Ascending aorta (tissue), 2 donors: ENCODE measurements at places on chromosomes 4 and X.

DNA sequence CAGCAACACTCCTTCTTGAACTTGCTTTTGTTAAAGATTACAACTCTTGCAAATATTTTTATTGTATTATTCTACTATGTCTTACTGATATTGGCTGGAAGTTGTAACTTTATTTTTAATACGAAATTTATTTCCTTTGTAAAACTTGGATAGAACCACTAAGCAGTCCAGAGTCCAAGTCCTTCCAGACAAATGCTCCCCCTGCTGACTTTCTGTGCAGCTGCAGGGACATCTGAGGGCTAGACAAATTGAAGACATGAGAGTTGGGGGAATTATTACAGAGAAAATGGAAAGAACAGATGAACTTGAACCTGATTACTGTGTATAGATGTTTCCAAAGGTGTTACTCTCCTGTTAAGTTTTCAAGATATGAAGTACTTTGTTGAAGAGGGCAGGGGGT is 238.8 kb downstream of the GRIA3 start:
- no peak for DNase-seq

DNA sequence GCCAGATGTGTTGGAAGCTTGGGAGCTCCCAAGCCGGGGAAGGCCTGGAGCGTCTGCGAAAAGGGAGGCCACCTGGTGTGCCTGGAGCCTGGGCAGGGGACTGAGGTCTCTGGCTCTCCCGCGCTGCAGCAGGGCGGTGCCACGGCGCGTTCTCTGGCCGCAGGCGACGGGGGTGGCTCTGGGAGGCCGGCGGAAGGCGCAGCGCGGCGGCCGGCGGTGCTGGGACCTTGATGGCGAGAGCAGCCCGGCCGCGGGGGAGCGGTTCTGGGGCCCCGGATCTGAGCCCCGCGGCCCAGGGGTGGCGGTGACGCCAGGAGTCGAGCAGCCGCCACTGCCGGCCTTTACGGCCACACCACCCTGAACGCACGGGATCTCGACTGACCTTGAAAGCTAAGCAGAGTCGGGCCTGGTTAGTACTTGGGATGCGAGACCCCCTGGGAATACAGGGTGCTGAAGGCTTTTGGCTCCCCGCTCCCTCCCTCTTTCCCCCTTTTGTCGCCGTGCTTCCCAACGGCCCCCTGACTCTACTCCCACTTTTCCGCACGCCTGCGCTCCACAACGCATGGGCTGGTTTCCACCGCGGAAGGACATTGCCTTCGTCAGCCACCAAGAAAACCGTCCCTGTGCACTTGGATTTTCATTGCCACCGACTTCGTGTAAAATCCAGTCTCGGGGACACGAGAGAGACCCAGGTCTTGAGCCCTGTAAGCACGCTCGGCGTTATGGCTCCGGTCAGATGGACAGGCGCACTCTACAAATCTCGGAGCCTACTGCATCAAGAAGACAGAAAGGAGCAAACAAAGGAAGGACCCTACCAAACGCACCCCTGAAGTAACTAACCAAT is 9.5 kb downstream of the FRG2 start:
- no peak for DNase-seq

DNA sequence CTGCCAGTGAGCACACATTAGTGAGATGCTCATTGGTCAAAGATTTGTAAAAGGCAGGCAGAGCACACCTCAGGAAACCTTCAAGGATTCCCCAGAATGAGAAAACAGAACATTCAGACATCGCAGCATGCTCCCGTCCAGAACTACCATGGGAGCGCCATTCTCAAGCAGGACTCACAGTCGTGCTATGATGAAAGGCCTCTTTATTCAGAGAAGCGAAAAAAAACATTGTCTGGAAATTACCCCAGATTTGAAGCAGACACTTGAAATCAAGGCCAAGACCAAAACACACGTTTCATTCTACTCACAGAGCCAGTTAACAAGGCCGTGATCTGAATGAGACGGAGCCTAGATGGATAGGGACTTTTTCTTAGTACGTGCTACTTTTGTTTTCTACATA is 961.8 kb upstream of the TENM3 start:
- DNase-seq = no peak

GRCh38 chr4:58962424-58962823 is 1852.2 kb upstream of the IGFBP7 start:
- no peak for DNase-seq

- DNase-seq = no peak
Measured at GRCh38 chr4:185472103-185472542, 590 bp upstream of the CCDC110 start.

DNA sequence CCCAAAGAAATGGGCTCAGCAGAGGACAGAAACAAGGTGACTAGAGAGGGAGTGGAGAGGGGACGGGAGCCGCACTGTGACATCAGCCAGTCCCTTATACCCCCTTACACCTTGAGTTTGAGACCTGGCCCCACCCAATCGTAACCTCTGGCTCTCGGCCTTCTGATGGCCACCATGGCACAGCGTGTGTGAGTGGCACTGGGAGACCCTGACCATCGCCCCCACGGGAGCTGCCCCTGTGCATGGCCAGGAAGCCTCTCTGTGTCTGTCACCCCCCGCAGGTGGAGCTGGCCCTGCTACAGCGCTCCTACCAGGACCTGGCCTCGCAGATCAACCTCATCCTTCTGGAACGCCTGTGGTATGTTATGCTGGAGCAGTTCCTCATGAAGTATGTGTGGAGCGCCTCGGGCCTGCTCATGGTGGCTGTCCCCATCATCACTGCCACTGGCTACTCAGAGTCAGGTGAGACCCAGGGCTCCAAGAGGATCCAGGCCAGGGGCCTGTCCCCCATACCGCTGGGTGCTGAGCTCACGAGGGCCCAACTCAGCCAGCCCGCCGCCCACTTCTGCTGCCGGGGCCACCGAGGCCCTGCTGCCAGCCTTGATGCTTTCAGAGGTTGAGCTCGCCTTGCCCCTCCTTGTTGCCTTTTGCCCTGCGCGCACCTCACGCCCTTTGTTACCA is 4.4 kb downstream of the ABCD1 start:
- no peak for DNase-seq

DNA sequence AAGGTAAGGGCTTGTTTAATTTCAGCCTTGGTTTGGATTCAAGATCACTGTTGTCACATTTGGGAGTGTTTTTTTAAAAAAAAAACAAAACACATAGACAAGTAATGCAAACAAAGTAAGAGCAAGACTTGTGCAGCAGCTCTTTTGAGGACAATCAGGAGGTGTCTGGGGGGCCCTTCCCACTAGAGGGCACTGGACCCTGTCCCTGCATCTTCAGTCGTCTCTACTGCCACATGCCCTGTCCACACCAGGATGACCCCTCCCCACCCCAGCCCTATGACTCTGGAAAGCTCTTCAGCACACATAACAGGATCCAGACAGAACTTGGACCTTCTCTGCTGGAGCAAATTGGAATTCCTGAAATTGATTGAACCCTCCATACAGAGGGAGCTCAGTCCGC is 71.0 kb downstream of the USP46 start:
- no peak for DNase-seq

DNA sequence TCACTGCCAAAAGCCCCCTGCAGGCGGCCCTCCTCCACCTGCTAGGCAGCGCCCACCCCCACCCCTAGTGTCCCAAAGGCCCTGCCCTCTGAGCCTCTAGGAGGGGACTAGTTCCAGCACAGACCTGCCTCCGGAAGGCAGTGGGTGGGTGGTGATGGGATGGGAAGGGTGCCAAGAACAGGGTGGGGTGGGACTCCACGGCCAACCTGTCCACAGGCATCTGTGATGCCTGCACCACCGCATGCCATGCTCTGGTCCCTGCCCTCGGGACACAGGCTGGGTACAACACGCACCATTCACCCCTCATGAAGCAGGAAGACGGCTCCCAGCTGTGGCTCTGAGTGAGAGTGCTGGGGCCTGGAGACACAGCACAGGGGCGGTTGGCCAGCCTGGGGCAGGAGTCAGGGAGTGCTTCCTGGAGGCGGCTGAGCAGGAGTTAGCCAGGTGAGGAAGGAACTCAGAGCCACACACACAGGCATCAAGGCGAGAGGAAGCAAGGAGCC is 243.1 kb upstream of the PSAPL1 start:
- DNase-seq = no peak

DNA sequence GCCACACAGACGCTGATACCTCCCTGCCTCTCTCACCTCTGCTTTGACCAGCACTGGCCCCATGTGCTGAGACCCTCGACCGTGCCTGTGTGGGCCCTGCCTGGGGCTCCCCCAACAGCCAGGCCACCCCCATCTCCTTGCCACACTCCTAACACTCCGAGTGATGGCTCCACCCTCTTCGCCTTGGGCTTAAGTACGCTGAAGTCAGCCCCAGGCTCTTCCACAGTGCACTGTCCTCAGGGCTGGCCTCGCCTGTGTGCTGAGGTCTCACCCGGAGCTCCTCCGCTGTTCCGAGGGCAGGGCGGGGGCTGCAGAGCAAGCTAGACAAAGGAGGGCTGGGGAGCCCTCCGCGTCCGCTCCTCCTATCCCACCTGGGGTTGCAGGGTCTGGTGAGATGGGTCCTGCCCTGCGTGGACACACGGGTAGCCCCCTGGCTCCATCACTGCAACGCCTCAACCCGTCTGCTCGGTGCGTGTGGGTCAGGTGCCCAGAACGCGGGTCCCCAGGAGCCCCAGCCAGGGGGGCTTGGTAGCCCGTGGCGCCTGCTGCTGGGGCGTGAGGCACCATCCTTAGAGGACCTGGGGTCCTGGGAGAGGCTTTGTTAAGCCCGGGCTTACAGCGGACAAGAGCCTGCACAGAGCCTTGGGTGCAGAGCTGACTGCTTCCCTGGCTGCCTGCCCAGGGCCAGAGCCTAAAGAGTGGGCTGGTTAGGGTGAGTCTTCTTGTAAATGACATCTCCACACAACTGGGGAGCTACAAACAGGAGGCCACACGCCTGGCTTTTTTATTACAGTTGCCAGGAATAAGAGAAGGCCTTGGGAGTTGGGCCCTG is 42.6 kb upstream of the NKX1-1 start:
- DNase-seq = no peak

- no peak for DNase-seq
Measured at GRCh38 chr4:137614491-137614890, 82.2 kb upstream of the PCDH18 start.

GRCh38 chr4:88097781-88098180 is 60.7 kb downstream of the ABCG2 start:
- DNase-seq = no peak

DNA sequence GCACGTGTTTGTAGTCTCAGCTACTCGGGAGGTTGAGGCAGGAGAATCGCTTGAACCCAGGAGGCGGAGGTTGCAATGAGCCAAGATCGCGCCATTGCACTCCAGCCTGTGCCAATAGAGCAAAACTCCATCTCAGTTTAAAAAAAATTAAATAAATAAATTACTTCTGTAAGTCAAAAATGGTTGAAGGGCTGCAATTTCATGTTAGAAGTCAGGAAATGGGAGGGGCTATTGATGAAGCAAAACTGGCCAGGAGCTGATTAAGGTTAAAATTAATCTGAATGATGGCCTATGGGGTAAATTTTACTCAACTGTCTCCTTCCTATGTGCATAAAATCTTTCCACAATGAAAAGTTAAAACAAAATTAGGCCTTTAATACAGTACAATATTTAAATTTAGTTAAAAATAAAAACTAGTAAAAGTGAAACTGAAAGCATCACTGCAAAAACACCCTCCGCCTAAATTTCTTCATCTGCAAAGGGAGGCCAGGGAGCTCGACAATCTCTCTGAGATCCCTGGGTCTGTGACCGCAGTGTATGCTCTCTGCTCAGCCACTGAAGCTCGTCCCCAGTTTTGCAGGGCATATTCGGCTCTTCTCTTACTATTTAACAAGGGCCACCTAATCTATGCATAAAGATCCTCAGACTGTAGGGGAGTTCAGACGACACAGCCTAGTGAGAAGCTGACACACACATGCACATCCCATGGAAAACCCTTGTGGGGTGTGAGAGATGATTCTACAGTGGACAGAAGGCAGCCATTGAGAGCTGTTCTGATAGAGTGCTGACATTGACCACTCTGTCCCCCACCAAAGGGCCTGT is 57.2 kb downstream of the IRF2 start:
- no peak for DNase-seq

DNA sequence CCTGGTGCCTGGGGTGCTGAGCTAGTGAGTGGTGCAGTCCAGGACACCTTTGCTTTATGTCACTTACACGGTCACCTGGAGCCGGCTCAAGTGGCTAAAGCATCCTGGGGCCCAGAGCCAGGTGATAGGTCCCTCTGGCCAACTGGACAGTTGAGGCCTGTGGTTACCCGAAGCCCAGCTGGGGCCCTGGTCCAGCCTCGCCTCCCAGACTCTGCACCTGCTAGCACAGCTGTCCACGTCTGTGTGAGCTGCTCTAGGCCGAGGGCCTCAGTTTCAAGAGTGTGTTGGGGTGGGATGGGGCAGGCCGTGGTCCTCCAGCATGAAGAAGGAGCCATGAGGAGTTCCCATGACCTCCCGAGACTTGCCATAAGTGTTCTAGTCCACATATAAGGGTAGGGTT is 7.7 kb upstream of the ADD1 start:
- DNase-seq = no peak

- DNase-seq = no peak
Measured at GRCh38 chr4:81611221-81611620, 139.5 kb upstream of the RASGEF1B start.

- DNase-seq = no peak
Measured at GRCh38 chrX:15973299-15973698, 118.7 kb upstream of the AP1S2 start.

GRCh38 chrX:29824176-29824906 is 391.0 kb upstream of the MAGEB2 start:
- DNase-seq = no peak

- no peak for DNase-seq
Measured at GRCh38 chrX:128676651-128677050, 624.4 kb upstream of the ACTRT1 start.

- no peak for DNase-seq
Measured at GRCh38 chr4:13526658-13527057, 17.6 kb downstream of the NKX3-2 start.

GRCh38 chrX:125131164-125131563 is 188.5 kb upstream of the TEX13C start:
- no peak for DNase-seq

DNA sequence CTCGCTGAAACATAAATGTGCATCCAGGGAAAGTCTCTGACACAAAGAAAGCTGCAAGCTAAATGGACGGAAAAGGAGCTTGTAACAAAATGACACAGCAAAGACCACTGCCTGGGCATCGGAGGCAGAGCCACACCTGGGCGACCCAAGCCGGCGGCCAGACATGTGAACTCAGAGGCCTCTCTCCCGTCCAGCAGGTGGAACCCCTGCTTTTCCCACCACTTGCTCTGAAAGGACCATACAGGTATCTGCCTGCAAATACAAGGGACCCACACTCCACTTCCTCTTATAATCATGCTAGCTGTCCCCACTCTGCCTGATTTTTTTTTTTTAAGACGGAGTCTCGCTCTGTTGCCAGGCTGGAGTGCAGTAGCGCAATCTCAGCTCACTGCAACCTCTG is 12.0 kb downstream of the CPLX1 start:
- DNase-seq = no peak

DNA sequence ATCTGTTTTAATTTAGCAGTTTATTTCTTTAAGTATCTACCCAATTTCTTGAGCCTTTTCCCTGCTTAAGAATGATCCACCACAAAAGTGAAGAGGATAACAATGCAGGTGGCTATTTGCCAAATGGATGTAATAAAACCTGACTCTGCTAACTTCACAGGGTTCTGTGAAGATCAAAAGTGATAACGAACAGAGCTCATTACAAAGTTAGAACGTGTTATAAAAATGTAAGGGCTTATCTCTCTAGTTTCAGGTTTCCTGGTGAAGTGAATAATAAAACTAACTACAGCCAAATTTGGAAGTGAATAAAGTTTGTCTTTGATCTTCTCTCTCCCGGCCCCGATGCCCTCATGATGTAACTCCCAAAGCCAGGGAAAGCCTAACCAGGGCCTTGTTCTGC is 497.9 kb downstream of the SMARCA1 start:
- no peak for DNase-seq

- DNase-seq = no peak
Measured at GRCh38 chrX:80879143-80879542, 69.5 kb upstream of the BRWD3 start.

- no peak for DNase-seq
Measured at GRCh38 chrX:19370061-19370460, 26.3 kb downstream of the PDHA1 start.
